SW480 (cell line): ENCODE measurements at places on chromosomes 6 and 20.

GRCh38 chr6:14235653-14236356, 118.2 kb downstream of the CD83 start:
- DNase-seq: no peak

DNA sequence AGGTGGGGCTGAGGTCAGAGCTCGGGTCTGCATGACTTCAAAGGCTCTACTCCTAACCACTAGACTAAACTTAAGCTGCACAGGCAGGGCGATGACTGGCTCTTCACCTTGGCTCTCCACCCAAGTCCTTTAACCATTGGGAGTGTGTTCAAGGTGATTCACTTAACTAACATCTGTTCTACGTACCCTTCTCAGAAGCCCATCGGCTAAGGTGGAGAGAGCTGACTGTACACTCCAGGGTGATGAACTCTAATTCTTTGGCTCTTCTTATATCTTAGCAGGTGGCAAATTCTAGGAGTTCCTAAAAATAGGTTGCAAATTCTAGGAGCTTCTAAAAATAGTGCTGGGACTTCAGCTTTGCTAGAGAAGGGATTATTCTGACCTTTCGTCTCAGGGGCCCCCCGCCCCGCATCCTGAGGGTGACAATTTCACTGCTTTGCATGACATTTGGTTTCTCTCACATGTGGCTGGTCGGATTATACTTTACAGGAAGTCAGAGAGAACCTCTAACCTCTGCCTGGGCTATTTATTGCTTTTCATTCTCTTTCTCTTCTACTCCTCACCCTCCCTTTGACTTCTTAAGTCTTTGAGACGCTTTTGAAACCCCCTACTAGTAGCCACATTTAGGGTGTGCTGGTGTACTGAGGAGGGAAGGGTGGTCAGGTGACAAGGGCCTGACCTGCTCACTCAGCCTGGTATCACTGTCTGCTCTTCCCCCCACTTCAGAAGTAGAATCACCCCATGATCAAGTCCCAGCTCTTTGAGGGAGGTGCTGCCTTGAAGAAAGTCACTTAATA, 55.5 kb downstream of the PRDM1 start:
- peak; percentile 42 for DNase-seq

DNA sequence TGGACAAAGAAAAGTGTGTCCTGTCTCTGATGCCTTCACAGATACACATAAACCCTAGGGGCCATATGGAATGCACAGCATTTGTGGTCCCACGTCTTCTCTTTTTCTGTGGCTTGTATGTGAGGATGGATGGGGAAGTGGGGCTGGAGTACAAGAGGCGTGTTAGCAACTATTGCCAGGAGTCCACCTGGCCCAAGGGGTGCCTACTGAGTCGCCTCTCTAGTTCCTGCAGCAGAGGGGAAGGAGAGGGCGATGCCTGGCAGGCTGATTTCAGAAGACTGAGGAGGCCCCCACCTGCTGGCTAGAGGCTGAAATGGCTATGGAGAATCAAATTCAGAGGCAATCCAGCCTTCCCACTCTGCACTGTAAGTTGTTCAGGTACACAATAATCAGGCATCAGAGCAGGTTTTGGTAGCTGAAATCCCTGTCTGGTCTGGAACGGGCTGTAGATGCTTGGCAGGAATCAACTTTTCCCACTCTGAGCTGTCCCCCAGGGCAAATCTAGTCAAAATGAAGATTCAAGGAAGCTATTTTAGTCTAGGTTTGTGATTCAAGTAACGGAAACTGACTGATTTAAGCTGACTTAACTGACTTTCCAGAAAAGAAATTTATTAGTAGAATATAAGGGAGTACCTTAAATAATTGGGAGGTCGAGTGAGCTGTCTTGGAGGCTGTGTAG, 14.9 kb upstream of the PPARD start:
- DNase-seq: peak; percentile 52

- DNase-seq: no peak
These were observed 8.1 kb downstream of the L3MBTL1 start for GRCh38 chr20:43515628-43516027.

GRCh38 chr20:3629893-3630292, 33.3 kb downstream of the GFRA4 start:
- no peak for DNase-seq

GRCh38 chr6:78629154-78629721, 238.1 kb upstream of the IRAK1BP1 start:
- no peak for DNase-seq

- no peak for DNase-seq
These were observed 60.0 kb upstream of the BTN3A2 start for GRCh38 chr6:26304797-26305640.

GRCh38 chr6:56339524-56339923, 92.1 kb upstream of the COL21A1 start:
- no peak for DNase-seq

- DNase-seq: no peak
These were observed 77.3 kb downstream of the TRMT11 start for GRCh38 chr6:126063512-126064146.

GRCh38 chr20:50724851-50725723, 6.3 kb upstream of the PARD6B start:
- peak; percentile 98 for DNase-seq

- peak; percentile 41 for DNase-seq
These were observed 11.5 kb downstream of the BPI start for GRCh38 chr20:38315290-38315966.

DNA sequence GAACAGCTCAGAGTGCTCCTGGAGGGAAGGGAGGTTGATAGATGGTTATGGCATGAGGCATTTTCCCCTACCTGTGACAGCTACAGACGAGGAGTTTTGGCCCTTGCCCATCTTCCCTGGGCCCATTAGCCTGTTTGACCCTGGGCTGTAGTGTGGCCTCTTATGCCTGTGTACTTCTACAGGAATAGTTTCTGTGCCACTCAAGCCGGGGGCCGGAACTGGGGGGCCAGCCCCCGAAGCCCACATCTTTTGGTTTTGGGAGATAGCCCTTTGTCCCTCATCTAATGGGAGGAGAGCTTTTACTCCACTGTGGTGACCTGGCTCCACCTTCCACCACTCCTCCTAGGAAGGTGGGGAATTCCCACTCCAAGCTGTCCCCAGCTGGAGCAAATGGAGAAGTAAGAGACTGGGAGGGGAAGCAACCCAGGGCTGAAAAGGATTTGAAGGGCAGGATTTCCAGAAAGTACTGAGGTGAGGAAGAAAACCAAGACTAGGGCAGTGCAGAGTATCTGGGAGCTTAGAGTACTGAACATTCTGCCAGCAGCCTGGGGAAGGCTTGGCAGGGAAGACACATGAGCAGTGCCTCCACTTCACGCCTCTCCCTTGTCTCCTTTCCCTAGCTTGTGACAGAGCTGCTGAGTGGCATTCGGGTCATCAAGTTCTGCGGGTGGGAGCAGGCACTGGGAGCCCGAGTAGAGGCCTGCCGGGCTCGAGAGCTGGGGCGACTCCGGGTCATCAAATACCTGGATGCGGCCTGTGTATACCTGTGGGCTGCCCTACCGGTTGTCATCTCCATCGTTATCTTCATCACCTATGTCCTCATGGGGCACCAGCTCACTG, 6.9 kb downstream of the ABCC10 start:
- no peak for DNase-seq

DNA sequence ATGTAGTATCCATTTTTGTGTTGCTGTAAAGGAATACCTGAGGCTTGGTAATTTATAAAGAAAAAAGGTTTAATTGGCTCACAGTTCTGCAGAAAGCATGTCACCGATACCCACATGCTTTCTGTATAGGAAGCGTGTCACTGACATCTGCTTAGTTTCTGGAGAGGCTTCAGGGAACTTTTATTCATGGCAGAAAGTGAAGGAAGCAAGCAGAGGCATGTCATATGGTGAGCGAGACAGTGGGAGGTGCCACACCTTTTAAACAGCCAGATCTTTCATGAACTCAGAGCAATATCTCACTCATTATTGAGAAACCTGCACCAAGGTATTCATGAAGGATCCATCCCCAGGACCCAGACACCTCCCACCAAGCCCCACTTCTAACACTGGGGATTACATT, 3.5 kb downstream of the SUMO4 start:
- DNase-seq: no peak

DNA sequence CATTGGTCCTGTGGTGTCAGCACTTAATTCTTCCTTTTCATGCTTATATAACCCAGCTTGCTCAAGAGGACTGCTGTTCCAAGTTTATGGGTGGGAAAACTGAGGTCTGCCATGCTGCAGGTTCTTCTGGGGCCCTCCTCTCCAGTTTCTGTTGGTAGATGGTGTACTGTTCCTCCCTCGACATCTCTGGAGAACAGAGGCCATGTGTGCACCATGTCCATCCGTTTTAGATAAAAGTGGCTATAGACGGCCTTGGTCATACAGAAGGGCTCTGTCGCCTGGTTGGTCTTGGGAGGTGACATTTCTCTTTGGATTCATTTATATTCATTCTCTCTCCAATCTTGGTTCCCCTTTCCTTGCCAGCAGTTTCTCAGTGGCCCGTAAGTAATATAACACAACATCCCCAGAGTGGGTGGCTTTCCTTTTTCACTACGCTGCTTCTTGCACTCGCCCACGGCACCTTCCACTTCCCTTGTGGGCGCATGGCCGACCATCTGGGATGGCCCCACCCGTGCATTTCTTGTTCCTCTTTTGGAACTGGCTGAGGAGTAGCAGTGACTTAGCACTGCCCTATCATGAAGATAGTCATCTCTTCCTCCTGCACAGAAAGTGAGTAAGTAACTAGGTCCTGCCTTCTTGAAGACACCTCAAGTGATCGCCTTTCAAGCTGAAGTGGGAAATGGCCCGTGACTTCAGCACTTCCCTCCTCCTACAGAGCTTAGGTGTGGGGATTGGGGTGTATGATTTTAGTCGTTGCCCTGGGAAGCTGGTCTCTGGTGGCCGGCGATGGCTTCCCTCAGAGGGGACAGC, 94.2 kb downstream of the RREB1 start:
- no peak for DNase-seq

DNA sequence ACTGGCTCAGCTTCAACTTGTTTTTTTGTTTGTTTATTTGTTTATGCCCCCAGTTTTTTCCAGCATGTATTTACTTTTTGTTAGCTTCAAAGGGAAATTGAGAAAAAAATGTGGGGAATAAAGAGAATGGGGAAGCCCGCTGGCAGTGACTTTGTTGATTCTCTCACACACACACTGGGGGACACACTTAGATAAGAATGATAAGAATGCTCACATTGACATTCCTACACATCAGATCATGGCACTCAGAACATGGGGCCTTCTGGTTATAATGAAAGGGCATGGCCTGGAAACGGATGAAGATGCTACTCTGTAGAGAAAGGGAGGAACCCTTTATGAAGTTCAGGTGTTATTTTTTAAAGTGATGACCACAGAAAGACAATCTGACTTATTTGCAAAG, 15.6 kb upstream of the DAAM2 start:
- DNase-seq: no peak

- DNase-seq: peak; percentile 68
These were observed 15.8 kb upstream of the RNF182 start for GRCh38 chr6:13908955-13909381.

DNA sequence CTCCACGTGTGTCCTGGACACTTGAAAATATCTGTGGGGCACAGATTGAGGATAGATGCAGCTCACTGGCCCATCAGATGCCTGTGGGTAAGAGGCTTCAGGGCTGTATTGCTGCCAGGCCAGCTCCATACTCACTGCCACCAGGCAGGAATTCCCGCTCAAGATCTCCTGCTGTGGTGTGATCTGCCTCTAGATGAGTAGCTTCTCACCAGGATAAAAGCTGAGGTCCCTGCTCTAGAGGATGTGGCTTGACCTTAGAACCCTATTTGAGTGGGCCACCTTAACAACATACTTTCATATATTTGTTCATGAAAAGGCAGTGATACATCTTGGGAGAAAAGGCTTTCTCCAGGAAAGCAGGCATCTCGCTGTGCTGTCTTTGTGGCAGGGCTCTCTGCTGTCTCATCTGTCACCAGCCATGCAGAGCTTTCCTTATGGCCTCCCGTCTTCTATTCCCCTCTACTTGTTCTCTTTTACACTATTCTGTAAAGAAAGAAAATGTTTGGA, 165.7 kb upstream of the RNF217 start:
- no peak for DNase-seq

DNA sequence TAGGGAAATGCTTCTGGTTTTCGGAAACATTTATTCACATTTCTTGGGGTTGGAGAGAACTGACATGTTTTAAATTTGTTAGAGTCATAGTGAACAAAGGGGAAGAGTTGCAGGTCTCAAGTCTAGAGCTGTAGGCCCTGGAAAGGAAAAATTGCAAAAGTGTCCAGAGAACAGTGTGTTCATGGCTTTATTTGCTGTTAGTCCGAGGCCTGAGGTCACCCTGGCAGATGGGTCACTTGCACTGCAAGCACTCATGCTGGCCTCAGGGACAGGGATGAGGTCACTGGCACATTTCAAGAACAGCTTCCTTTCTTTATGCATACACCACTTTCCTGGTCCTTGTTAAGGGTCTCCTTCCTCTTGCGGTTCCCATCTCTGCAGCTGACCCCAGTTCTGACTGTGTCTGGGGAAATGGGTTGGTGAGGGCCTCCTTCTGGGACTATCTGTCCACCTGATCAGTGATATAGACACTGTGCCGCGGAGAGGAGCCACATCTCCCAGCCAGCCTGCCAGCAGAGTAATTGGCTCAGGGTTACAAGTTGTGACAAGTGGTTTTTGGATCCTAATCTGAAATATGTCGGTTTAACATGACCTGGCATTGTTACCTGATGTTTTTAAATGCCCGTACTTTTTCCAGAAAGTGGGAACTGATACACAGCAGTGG, 194.0 kb downstream of the EYA4 start:
- no peak for DNase-seq

DNA sequence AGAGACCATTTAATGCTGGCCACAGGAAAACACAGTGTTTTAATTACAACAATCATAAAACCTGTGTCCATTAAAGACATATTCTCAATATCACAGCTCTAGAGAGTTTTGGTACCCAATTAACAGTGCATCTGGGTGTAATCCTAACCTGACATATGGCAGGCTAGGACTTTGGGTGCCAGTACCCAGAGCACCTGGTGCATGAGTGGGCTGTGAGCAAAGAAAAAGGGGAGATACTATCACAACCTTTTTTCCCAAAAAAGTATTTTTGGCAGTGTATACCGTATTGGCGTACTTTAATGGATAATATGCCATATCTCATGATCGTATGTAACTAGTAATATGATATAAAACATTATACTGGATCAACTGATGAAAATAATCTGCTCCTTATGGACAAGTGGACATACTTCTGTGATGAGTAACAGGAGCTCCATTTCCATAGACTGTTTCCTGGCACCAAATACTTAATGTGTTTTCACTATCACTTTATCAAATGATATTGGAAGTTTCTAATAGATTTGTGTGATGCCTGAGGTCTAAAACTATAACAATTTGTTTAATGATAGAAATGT, 91.7 kb downstream of the COL19A1 start:
- DNase-seq: no peak

GRCh38 chr20:16479666-16480065, 93.6 kb downstream of the KIF16B start:
- DNase-seq: no peak
